ENCODE measurements at places on chromosomes 11 and 22.
A peak's percentile ranks its signal among the peaks of the same experiment; 100 is the strongest.

DNA sequence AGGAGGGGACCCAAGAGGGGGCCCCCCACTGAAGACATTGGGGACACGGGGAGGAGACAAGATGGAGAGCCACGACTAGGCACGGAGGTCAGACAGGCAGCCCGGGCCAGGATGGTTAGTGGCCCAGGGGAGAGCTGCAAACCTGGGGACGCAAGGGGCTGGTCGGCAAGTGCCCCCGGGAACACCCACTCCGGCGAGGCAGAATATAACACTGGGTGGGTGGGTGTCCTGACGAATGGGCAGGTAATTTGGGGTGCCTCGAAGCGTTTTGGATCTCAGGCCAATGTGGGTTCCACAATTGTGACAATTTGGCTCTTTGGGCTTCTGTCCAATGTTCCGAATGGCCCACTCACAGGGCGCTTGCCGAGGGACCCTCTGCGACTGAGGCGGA lies 9.9 kb downstream of the IGF2 start:
- DNase-seq = no peak

DNA sequence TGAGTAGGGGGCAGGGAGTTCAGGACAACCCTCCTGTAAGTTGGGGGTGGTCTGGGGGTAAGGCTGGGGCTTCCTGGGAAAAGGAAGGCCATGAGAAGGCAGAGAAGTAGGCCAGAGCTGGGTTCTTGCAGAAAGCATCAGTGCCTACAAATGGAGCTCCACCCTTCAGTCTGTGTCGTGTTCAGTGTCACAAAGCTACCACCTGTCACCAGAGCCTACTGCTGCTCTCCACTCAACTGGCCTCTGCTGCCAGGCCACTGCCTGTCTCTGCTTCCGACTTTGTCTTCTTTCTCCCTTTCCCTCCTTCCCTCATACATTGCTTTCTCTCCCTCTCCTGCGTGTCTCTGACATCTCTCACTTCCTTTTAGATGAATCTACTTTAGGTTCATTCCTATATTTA lies 3.4 kb upstream of the WBP2NL start:
- DNase-seq = no peak

DNA sequence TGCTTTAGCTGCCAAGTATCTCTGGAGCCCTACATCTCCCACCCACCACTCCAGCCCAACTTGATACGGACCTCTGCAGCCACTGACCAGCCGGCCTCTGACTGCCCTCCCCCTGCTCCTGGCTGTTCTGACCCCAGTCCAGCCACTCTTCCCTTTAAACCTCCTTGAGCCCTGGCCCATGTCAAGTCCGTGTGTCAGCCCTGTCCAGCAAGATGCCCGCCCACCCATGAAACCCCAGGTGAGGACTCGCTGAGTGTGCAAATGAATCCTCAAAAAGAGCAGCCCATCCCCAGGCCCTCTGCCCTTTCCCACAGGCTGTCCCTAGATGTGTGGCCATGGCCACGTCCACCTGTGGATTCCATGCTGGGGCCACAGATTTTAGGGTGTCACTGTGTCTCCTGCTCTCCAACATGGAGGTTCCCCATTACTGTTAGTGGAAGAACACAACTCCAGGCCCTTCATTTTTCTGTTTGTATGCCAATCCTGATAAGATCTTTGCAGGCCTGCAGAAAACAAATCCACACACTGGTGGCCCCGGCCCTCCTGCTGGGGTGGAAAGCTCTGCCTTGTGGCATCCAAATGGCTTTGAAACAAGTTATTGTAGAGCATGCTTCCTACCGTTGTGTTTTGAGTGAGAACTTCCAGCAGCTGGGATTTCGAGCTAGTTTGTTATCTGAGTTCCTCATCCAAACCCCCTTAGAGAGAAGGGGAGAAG lies 22.7 kb upstream of the ADORA2A start:
- DNase-seq = no peak

DNA sequence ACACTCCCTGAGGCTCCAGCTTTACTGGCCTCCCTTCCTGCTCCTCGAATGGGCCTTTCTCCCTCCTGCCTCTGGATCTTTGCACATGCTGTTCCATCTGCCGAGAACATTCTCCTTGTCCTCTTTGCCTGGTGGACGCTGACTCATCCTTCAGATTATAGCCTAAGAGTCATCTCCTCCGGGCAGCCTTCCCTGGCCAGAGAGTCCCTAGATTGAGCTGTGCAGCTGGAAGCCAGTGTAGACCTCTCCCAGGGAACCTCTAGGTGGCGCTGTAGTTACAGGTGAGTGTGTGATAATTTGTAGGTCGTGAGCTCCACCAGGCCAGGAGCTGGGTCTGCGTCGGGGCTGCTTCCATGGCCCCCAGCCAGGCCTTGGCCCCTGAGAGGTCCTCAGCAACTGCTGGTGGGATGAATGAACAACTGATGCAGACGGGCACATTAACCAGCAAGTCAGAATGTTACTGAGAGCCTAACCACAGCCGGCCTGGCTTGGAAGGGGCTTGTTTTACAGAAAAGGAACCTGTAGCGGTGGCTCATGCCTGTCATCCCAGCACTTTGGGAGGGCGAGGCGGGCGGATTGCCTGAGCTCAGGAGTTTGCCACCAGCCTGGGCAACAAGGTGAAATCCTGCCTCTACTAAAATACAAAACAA lies 8.7 kb downstream of the PNPLA5 start:
- peak; percentile 76 for DNase-seq

- peak; percentile 38 for DNase-seq
Observed at GRCh38 chr11:116930177-116930576, 92.8 kb upstream of the APOA1 start.

GRCh38 chr22:20868025-20868962 lies 9.5 kb downstream of the SNAP29 start:
- DNase-seq = no peak

GRCh38 chr11:104148074-104148473 lies 15.9 kb downstream of the PDGFD start:
- DNase-seq = no peak

All from hematopoietic multipotent progenitor cell treated with erythropoietin and hydrocortisone succinate and interleukin-3 and kit ligand, for 8 days (in vitro differentiated cells).